ENCODE measurements at places on chromosomes 3 and 15.

DNA sequence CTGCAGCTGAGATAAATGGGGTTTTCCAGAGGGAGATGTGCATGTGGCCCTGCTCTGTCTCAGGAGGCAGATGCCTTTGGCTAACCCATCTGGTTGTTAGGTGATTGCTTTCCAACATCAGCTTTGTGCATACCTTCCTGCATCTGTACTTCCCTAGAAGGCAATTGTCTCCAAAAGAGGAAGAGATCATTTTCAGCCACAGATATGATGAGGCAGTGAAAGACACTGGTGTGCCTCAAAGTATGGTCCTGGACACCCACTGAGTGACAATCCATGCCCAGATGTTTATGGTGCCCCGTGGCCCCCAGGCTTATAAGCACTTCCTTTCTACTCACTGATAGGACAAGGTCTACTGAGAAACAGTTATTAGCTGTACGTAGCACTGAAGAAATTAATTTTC is 117.5 kb upstream of the NR2F2 start:
- DNase-seq = no peak

- DNase-seq = peak; percentile 56
Measured at GRCh38 chr3:15405448-15406050, 21.8 kb downstream of the METTL6 start.

DNA sequence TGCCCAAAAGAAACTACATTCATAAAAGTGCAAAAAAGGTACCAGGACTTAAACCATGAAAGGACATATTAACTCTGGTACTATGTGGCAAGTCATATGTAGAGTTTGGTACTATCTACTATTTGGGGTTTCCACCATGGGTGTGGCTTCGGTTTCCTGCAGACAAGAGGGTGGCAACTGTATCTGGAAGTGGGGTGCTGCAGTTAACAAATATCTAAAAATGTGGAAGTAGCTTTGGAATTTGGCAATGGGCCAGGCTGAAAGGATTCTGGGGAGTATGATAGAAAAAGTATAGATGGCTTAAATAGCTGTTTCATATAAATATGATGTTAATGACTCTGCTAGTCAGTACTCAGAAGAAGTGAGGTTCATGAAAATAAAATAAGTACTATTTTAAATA is 44.0 kb downstream of the PLSCR2 start:
- DNase-seq = no peak

- DNase-seq = no peak
Measured at GRCh38 chr3:353191-353739, 156.7 kb downstream of the CHL1 start.

- DNase-seq = peak; percentile 30
Measured at GRCh38 chr3:188092648-188093047, 61.3 kb upstream of the LPP start.

GRCh38 chr3:197256836-197257444 is 41.5 kb downstream of the DLG1 start:
- peak; percentile 42 for DNase-seq

DNA sequence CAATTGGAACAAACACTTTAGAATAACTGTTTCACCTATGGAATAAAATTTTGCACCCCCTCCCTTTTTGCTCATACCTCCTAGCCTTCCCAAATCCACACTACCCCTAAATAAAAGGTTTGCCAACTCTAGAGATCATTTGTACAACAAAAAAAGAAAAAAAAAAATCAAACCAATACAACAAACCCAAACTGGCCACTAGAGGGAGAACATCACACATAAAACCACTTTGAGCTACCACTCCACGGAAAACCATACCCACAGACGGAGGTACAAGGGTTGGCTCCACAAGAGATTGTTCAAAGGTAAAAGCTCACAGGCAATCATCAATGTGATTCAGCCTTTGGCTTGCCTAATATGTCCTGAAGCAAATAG is 47.6 kb downstream of the SETMAR start:
- peak; percentile 62 for DNase-seq

- DNase-seq = no peak
Measured at GRCh38 chr3:50132421-50133282, 22.5 kb upstream of the SEMA3F start.

GRCh38 chr3:142459096-142459495 is 11.3 kb upstream of the XRN1 start:
- no peak for DNase-seq

GRCh38 chr3:18597919-18598318 is 172.8 kb upstream of the SATB1 start:
- no peak for DNase-seq

- no peak for DNase-seq
Measured at GRCh38 chr3:11536936-11537612, 106.6 kb downstream of the VGLL4 start.
